ENCODE measurements at places on chromosomes 4 and X. TPM values are rescaled to one million over a fixed set of nuclear protein-coding genes. Genes with fewer than 3 reads are reported as not detected.

DNA sequence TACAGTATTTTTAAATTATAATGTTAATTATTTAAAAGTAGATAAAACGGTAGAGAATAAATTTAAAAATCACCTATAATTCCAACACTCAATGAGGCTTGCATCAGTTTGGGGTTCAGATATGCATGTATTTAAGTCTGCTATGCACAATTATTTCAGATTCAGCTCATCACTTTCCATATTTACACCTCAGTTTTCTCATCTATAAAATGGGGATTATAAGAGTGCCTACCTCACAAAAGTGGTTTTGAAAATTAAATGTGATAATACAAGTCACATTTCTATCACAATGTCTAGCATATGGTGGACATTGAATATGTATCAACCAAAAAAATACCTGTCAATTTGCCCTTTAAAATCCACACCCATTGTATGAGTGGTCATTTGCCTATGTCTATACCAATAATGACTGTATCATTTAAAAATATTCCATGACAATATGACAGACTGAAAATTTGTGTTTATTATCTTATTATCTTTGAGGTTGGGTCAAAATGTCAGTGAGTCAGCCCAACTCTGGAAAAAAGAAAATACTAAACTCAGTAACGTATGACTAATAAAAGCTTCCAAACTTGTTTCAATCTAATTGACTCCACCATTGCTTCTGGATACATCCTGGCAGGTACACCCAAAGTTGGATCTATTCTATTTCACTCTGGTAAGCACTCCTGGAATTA is 20.8 kb downstream of the OR13H1 start:
- DNase-seq, result no peak

- DNase-seq, result peak; percentile 34
Measured at GRCh38 chr4:157005193-157005592, 33.6 kb upstream of the PDGFC start.

CTAG2 gene
- total RNA-seq, result not detected

- no peak for DNase-seq
Measured at GRCh38 chr4:47002580-47002979, 9.2 kb upstream of the GABRA4 start.

PI4K2B gene
- 5.3 TPM for total RNA-seq

DNA sequence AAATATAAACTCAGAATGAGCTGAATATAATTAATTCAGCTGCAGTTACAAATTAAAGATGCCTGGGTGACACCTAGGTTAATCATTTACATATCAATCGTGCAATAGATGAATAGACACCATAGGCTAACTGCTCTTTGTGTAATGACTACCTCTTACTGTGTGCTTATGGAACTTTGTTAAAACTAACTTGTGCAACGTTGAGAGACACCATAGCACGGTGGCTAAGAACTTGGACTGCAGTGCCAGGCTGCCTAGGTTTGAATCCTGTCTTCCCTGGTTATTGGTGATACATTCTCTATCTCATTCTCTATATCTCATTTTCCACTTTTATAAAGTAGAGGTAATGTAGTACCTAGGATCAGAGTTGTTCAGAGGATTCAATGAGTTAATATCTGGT is 46.9 kb downstream of the SMAD1 start:
- no peak for DNase-seq

- peak; percentile 14 for DNase-seq
Measured at GRCh38 chr4:155809835-155810234, 51.0 kb downstream of the GUCY1B1 start.

DNA sequence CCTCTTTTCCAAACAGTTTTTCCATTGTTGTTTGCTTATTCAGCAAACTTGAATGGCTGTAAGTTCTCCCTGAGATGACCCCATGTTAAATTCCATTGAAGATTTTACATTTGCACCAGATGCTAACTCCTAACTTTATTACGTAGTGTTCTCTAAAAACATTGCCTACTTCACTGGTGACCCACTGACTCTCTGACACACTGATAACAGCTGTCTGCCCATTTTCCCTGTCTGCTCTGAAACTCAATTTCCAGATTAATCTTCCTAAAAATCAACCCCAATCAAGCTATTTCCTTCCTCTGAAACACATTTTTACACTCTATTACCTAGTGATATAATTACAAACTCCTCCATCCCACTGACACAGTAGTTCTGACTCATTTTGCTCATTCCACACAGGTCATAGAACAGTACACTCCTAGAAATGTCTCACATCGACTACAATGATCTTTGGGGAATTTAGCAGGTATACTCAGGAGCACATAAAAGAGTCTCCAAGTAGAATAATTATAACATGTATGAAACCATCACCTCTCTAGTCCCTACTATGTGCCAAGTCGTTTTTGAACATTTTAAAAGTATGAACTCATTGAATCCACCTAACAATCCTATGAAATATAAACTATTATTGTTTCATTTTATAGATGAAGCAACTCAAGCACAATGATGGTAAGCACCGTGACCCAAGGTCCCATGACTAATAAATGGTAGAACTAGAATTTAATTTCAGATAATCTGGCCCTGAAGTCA is 210.9 kb downstream of the SLIT2 start:
- no peak for DNase-seq

RTL5 gene
- total RNA-seq, result 2.3 TPM

ZXDB gene
- total RNA-seq, result 7.5 TPM

RS1 gene
- not detected for total RNA-seq

DNA sequence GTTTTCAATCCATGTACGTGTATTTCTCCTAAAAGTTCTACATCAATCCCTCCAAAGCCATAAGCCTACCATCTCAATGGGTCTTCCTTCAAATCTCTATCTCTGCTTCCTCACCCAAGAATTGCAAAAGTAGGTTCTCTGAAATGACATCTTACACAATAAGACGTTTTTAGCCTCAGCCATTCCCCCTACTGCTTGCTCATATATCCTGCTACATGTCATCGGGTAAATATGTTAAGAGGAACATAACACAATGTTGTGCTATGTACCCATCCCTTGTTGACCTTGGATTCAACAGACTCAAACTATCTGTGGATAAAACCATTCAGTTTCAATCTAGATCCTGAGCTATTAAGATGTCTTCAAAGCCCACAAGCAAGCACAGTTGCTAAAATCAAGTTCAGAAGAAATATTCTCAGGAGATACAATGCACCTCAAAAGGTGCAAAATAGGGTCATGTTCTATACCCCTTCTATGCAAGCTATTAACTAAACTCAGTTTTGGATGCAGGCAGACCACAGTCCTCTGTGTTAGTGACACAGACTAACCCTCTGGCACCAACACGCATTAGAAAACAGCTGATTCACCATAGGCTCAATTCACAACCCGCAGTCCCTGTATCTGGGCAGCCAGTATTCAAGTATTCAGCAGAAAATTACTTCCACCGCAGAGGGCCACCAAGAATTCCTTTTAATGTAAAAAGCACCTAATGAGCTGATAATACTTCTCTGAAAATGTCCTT is 56.8 kb downstream of the CD99L2 start:
- no peak for DNase-seq

GRCh38 chr4:178233906-178234305 is 791.7 kb upstream of the AGA start:
- no peak for DNase-seq

GRCh38 chrX:36462142-36462541 is 542.6 kb downstream of the CFAP47 start:
- DNase-seq, result no peak

NAA11 gene
- total RNA-seq, result not detected

- no peak for DNase-seq
Measured at GRCh38 chrX:118594697-118595420, 99.2 kb downstream of the DOCK11 start.

SERTM2 gene
- not detected for total RNA-seq

BLTP1 gene
- total RNA-seq, result 74.7 TPM

DNA sequence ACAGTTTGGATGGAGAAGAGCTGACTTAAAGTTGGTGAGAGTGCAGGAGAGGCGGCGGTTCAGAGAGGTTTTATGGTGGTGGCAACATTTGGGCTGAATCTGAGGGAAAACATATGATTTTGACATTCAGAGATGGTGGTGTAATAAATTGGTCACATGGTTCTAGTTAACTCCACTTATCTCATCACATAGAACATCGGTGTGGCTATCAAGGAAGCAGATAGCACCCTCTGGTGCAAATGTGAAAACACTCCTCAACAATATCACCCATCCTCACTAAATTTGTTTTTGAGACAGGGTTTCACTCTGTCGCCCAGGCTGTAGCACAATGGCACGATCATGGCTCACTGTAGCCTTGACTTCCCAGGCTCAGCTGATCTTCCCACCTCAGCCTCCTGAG is 28.8 kb downstream of the SUPT20HL2 start:
- no peak for DNase-seq

SGCB gene
- total RNA-seq, result 5.3 TPM

- DNase-seq, result no peak
Measured at GRCh38 chrX:37476571-37477170, 94.8 kb upstream of the LANCL3 start.

SULT1B1 gene
- 4.0 TPM for total RNA-seq

CXCL10 gene
- not detected for total RNA-seq

- no peak for DNase-seq
Measured at GRCh38 chr4:78031417-78031950, 25.6 kb upstream of the FRAS1 start.

- DNase-seq, result no peak
Measured at GRCh38 chr4:26819026-26819425, 41.6 kb upstream of the STIM2 start.

CNKSR2 gene
- 60.0 TPM for total RNA-seq

SSX4B gene
- total RNA-seq, result not detected

DUX4 gene
- total RNA-seq, result not detected

DNA sequence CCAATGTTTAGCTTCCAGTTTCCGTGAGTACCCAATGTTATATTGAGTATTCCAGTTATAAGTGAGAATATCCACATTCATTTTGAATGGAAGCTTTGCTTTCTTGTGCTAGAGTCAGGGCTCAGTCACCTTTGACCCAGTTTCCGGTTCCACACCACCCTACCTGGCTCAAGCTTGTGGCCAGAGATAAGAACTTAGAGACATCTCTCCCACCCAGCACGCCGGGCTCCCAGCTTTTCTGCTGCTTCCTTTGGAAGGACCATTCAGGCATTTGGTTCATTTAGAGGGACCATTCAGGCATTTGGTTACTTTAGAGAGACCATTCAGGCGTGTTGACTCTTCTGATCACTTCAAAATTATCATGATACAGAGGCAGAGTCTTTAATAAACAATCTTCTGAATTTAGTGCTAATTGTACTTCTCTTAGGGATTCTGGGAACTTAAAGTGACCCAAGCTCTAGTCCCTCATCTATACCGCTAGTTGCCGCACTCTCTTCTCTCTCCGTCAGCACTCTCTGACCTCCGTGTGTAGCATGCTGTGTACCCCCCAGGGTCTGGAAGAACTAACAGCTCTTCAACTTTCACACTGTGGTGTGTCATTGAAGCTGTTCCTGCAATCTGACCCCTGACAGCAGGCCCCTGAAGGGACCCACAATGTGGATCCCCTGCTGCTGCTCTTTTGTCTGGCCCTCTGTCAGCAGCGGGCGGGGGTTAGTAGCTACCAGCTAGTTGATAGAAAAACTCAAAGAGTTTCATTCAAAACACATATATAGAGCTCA is 943.1 kb downstream of the ARAP2 start:
- DNase-seq, result no peak

MAGEA6 gene
- not detected for total RNA-seq

- peak; percentile 93 for DNase-seq
Measured at GRCh38 chrX:107000013-107000515, at the start of gene MORC4. TSS of gene MORC4 (minus strand) at chrX:107000212. CDS start at chrX:106999969, 243 bp downstream.

All from body of pancreas (tissue), 4 donors.